Frontal cortex (tissue), 4 donors: ENCODE measurements at places on chromosomes 6 and 20. TPM values are rescaled to one million over a fixed set of nuclear protein-coding genes. Genes with fewer than 3 reads are reported as not detected.

Gene TSBP1
- total RNA-seq: not detected

DNA sequence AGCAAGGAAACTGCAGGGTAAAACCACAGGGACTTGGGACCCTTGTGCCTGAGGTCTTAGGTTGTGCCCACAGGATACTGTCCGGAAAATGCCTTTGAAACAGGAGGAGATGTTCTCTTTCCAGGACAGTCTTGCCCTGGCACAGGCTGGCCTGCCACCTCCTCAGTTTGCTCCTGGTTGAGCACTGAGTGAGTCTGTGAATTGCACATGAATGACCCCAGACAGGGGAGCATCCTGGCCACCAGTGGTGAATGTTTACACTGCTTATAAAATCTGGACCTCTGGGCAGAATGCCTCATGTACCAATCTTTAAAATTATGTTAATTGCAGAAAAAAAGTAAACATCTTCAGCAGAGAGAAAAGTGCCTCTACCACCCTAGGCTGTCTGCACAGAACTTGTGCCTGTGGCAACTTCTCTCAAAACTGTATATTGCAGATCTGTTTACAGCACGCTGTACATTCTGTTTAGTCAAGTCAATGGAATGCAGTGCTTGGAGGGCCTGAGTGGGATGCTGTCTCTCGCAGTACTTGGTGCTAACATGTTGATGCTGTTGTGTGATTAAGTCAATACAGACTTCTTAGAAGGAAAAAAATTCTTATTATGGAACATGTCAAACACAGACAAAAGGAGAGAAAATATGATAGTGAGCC is 242.1 kb downstream of the SOD2 start:
- DNase-seq: no peak

Gene TAF4
- 6.5 TPM for total RNA-seq

DNA sequence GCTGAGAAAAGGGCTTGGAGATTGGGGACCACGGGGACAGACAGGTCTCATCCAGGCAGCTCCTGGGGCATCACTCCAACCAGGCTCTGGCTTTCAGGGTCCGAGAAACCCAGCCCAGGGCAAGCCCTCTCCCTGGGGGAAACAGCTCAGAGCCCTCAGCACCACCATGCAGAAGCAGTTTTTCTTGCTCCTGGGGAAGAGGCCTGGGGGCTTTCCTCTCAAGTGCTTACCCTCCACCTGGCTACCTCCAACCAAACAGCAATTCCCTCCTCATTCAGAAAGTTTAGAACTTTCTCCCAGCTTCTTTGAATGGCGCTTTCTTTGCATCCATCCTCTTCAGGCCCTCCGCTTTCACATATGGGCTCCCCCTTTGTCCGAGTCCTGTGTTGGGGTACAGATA is 110.4 kb upstream of the PHACTR3 start:
- no peak for DNase-seq

GRCh38 chr20:5913166-5913565 is 37.2 kb downstream of the TRMT6 start:
- no peak for DNase-seq

DNA sequence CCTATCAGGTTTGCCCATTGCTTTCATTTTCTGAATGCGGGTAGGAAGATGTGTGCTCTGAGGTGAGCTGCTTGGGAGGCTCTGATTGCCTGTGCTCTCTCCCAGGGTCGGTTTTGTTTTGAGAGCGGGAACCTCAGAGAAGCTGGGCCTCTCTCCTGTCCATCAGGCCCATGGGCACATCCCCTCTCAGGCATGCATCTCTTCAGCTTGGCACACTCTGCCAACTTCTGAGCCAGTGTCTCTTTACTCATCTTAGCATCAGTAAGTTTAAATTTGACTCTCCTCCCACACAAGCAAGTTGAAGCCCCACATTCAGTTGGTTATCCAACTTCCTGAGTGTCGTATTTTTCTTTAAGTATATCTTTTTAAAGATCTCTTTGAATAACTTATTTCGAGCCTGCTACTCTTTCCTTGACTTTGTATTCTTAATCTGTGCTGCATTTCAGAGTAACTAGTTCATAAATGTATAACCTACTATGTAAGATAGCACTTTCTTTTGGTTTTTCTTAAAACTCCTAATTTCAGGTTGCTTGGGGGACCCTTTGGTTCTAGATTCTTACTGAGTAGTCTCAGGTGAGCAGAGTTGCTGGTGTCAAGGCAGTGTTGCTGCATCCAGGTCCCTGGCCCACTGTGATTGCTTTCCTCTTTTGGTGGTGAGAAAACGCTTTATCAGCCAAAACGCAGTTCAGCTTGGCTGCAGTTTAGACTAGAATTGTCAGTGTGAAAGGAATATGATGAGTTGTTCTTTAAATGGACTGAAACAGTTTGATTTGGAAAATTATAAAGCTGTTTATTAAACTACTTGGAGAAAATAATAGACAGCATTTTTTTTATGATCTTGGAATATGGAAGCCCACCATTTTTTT is 54.8 kb downstream of the SNX9 start:
- DNase-seq: no peak

GRCh38 chr20:48747840-48748414 is 79.9 kb downstream of the PREX1 start:
- DNase-seq: no peak

GRCh38 chr20:11689262-11689661 is 228.4 kb upstream of the BTBD3 start:
- no peak for DNase-seq

- no peak for DNase-seq
These were observed 169.5 kb upstream of the LAMA2 start for GRCh38 chr6:128713461-128713860.

Gene SNPH
- total RNA-seq: 21.6 TPM

DNA sequence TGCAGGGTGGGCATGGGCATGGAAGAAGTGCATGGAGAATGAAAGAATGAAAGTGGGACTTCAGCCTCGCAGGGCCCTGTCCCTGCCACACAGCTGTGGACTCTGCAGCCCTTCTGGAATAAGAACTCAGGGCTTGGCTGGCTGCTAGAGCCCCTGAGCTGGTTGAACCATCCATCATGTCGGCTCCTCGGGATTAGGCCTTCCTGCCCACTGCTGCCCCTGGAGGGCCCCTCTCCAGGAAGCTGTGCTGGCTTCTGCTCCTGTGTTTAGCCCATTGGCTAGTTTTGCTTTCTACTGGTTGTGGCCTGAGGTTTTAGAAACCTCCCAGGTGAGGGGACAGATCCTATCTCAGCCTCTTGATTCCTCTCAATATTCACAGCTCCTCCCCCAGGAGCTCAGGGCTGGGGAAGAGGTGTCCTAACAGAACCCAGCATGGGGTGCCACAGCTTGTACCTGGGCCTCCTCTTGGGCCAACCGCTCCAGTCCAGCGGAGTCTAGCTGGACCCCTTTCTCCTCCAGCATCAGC is 7.9 kb downstream of the AARS2 start:
- no peak for DNase-seq

- no peak for DNase-seq
These were observed 14.9 kb downstream of the TRERF1 start for GRCh38 chr6:42436825-42437224.

DNA sequence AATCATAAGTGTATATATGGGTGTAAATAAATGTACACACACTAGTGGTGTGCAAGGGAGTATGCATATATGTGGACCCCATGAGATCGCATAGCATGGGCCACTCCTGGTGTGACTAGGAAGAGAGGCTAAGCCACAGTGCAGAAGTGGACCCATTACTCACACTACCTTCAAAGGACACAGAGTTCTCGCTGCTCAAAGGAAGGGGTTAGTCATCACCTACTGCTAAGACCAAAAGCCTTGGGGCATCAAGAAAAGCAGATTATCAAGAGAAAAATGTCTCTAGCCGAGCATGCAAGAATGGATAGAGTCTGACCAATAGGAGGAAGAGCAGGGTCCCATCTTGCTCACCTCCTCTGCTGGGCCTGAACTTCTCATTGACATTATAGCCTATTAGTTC is 195.5 kb downstream of the MAFB start:
- DNase-seq: no peak

- DNase-seq: no peak
These were observed 63.7 kb upstream of the SLC22A23 start for GRCh38 chr6:3520281-3521230.

Gene DUSP15
- 9.8 TPM for total RNA-seq

DNA sequence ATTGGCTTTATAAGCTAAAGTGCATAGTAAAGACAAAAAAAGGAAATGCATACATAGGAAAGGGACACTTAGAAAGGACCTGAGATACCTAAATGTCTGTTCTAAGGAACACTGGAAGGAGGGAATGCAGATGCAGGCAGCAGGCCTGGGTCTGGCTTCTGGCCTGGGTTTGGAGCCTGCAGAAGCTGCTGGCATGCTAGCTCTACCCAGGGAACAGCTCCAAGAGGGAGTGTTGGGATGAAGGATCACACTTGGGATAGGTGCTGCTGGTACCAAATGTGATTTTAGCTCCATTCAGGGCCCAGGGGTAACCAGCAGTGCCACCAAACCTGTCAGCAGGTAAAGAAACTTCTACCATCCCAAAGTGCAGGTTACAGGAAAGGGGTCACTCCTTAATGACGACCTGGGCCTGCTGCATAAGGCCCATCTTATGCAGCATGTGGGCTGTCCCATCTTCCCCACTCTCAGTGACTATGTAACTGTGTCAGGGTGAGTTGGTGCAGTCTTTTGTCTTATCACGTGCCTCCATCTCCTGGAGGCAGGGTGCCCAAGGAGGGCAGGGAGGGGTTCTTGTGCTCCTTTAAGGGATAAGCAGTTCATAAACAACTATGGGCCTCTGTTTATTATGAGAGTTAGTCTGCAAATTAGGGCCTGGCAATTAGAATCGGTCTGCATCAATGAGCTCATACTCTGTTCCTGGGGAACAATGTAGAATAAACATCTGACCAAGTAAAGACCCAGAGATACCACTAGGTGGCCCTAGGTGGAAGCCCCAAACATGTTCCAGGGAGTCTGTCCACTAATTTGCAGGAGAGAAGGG is 26.9 kb downstream of the DDX27 start:
- DNase-seq: peak; percentile 28

DNA sequence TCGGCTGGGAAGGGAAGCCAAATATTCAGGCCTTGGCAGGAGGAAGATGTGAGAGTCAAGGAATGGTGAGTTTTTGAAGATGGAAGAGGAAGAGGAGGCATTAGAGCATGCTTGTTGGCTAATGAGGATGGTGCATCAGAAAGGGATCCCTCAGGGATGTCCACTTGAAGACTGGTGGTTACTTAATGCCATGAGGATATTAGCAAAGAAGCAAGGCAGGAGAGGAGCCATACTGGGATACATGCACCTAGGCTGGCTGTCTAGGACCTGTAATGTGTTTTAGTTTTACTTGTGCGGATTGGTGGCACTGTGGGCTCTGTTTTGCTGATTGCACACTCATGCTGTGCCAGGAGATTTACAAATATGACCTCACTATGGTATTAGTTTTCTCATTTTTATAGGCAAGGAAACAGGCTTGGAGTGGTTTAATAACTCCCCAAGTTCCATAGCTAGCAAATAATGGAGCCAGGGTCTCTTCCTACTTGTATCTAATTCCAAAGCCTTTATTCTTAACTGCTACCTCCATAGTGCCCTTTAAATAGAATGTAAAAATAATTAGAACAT is 37.8 kb downstream of the NCOA7 start:
- DNase-seq: no peak

DNA sequence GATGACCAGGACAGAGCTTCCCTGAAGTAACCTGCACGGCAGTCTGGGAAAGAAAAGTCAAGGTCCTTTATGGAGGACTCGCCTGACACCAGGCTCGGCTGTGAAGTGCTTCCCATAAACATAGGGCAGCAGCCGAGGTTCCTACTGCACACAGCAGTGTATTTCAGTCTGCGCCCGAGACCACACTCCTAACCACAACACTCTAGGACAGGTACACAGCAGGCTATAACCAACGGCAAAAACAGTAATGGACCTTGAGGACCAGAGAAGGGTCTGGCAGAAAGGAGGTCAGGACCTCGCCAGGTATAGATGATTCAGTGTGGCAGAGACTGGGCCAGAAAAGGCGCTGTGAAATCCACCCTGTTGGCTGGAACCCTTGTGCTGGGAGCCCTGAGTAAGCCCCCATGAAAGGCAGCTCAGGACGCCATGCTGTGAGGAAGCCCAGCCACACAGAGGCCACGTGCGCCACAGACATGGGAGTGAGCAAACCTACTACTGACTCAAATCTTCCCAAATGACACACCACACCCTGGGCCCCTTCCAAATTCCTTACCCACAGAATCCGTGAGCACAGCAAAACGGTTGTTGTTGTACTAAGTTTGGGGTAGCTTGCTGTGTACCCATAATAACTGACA is 129.6 kb upstream of the CST7 start:
- DNase-seq: no peak

- DNase-seq: no peak
These were observed 37.6 kb downstream of the TTLL9 start for GRCh38 chr20:31908016-31908415.

Gene ULBP2
- 5.3 TPM for total RNA-seq

- no peak for DNase-seq
These were observed 22.2 kb upstream of the MYL9 start for GRCh38 chr20:36519012-36519719.

Gene RBM24
- total RNA-seq: 31.4 TPM

DNA sequence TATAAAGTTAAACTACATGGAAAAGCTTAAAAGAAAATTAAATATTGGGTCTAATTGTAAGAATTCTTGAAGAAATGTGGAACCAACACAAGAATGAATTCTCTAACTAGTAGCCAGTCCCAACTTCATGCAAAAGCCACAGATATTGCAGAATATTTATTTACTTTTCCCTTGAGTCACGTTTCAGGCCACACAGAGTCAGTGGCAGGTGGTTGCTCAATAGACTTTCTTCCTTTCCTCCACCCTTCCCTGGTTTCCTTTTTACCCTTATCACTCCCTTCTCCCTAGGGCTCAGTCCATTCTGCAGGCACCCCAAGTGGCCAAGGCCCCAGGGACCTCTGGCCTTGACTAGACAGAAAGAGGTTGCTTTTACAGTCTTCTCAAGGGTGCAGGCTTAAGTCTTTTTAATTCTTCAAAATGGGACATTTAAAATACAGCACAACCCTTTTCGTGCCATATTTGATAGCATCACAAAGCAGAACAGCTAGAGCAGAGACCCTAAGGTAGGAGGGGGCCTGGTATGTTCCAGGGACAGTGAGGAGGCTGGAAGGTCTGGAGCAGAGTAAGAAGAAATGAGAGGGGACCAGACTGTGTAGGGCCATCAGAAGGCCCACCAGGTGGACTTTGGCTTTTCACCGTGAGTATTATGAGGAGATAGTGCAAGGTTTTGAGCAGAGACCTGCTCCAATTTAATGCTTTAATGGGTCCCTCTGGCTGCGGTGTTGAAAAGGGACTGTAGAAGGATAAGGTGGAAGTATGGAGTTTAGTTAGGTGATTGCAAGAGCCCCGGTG is 65.0 kb downstream of the HDDC2 start:
- DNase-seq: no peak

Gene TRIM10
- total RNA-seq: under 0.01 TPM

Gene KIFC1
- 4.1 TPM for total RNA-seq

GRCh38 chr6:98416027-98416426 is 418.3 kb upstream of the POU3F2 start:
- DNase-seq: peak; percentile 22

- DNase-seq: no peak
These were observed 64.7 kb downstream of the RFX6 start for GRCh38 chr6:116941727-116942126.

DNA sequence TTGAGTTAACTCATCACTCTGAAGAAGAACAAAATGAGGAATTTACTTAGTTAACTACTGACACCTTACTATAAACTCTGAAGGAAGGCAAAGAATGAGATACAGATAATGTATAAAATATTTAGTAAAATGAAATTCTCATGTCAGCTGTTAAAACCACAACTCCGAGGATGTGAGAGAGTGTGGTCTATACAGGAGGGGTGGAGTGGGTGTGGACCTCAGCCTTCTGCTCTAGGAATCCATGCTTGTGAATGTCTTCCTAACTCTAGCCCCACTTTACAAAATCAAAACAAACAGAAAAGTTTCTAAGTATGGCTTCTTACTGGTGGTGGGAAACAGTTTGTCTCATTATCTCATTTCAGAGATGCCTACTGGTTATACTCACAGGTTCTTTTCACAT is 14.2 kb downstream of the PPP1R14C start:
- no peak for DNase-seq

Gene TRERF1
- 2.9 TPM for total RNA-seq
